Endothelial cell of coronary artery (primary cell): ENCODE measurements at places on chromosomes 7 and 10. TPM values are rescaled to one million over a fixed set of nuclear protein-coding genes. Genes with fewer than 3 reads are reported as not detected.

CCL24 gene
- 0.28 TPM in 1 of 2 replicates, not detected in the other for total RNA-seq

HOXA10 gene
- total RNA-seq = 0.36 and 1.6 TPM in 2 replicates

NOS3 gene
- total RNA-seq = 33.9 and 54.8 TPM in 2 replicates

UCMA gene
- total RNA-seq = not detected in 2 replicates
